ENCODE measurements at places on chromosomes 4 and X.

DNA sequence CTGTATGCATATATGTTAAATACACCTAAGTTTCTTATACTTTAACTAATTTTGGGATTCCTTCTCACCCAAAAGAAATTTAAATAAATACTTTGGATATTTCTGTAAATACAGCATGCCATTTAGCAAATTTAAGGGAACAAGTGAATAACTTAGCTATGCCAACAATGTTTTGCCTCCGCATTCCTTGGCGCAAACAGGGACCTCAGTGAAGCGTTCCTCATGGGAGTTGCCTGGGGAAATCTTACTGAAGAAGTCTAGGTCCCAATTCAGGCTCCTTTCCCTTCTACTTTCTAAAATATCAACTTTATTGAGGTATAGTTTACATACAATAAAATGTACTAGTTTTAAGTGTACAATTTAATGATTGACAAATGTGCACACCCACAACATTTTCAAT is 25.0 kb downstream of the COL4A5 start:
- DNase-seq: no peak

DNA sequence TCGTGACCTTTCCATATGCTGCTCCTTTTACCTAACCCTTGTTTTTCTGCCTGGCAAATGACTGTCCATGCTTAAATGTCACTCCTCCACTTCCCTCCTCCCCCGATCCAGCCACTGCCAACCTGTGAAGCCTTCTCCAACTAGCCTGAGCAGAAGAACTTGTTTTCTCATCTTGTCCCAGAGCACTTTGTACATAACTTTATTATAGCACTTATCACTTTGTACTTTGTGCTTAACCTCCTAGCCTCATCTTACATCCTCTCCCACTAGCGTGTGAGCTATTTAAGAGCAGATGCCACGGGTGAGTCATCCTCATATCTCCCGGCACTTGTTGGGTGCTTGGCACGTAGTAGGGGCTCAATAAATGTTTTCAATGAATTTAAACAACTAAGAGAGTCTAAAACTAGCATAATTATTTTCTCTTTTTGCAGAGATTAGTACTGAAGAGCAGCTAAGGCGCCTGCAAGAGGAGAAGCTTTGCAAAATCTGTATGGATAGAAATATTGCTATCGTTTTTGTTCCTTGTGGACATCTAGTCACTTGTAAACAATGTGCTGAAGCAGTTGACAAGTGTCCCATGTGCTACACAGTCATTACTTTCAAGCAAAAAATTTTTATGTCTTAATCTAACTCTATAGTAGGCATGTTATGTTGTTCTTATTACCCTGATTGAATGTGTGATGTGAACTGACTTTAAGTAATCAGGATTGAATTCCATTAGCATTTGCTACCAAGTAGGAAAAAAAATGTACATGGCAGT is 46.9 kb downstream of the XIAP start:
- no peak for DNase-seq

GRCh38 chrX:38871129-38872029 is 70.1 kb downstream of the MID1IP1 start:
- DNase-seq: no peak

GRCh38 chr4:38930707-38931106 is 63.1 kb downstream of the FAM114A1 start:
- DNase-seq: no peak

- DNase-seq: no peak
Observed at GRCh38 chr4:168440442-168441264, 39.6 kb downstream of the DDX60L start.

GRCh38 chr4:184807256-184807655 is 18.5 kb downstream of the ACSL1 start:
- no peak for DNase-seq

DNA sequence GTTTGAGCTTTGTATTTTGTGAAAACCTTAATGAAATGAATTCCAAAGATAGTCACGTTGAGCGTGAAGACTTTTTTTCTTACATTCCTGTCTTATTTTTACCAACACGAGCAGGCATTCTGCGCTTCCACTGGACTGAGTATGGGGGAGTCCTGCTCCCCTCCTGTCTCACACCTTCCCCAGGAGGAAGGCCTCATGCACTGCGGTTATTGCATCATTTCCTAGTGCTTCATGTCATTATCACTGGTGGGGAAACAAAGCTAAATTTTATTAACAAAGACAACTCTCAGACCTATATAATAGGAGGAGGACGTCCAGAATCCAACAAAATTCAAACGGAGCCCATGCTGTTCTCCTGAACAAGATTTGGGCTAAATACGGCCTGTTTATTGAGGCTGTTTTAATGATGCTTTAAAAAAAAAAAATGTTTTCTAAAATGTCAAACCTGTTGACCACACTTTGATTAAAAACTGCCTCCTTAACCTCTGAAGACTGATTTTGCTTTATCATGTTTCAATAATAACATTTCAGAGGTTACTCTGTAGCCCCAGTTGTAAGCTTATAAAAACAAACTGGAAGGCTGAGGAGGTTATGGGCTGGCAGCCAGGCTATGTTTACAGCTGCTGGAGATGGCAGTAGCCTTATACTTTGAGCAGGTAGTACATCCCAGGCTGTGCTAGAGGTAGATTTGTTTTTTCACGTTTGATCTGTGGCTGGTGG is 118.0 kb downstream of the SOWAHB start:
- no peak for DNase-seq

DNA sequence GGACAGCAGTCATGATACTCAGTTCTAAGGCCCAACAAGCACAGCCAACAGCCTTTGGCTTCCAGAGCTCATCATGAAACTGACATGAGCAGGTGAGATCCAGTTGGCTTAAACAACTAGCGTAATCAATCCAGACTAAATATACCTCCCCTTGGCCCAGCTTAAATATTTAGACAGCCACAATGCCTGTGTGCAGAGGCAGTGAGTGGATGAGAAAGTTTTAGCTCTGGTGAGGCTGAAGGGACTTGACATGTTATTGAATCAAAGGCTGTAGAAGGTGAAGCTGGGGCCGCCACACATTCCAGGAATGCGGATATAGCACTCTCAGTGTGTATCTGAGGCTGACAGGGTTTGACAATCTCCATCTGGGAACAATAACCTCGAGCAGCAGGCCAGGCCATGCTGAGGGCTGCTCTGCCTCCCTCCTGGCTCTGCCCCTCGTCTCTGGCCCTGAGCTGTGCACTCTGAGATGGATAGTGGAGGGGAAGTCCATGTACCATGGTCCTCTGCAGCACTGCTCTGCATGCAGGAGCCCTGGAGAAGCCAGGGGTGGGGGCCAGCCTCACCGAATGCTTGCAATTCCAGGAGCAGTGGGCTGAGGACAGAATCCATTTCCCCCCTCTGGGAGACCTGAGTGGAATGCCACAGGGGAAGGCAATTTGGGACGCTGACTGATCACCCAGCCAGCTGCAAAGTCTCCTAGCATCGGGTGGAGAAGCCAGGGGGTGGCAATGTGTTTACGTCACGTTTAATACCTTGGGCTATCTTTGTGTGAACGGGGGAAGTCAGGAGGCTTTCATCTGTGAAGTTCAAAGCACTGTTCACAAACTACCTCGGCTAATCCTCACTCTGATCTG is 37.3 kb upstream of the RASL11B start:
- DNase-seq: no peak

DNA sequence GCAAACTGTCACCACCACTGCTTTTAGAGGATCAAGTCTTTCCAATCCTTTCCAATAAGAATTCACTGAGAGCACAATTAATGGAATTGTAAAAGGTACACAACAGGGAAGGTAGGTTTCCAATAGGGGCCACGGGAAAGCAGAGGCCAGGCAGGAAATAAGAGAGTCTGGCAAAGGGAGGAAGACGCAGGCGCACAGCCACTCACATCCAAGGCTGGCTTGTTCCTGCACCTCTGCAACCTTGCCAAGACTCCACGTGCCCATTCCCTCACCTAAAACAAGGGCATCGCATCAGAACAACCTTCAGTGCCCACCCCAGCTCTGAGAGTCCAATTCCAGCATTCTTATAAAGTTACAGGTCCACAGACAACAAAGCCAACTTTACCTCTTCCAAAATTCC is 81.2 kb downstream of the AFAP1 start:
- DNase-seq: no peak

DNA sequence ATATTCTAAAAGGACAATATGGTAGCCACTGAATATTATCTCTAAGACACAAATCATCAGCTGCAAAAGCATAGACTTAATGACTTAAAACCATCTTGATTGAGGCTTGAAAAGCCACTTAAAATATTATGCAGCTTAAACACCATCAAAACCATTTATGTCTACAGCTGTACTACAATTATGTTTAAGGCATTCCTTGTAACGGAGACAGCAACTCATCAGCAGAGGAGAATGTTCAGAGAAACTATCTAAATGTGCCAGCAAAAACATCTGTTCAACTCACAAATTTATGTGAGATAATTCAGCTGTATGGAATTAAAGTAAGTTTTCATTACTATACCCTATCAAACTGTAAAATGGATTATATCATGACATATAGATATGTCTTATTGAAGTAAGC is 147.9 kb upstream of the CTSO start:
- DNase-seq: no peak

- DNase-seq: no peak
Observed at GRCh38 chrX:115348446-115349225, 59.1 kb downstream of the LUZP4 start.

DNA sequence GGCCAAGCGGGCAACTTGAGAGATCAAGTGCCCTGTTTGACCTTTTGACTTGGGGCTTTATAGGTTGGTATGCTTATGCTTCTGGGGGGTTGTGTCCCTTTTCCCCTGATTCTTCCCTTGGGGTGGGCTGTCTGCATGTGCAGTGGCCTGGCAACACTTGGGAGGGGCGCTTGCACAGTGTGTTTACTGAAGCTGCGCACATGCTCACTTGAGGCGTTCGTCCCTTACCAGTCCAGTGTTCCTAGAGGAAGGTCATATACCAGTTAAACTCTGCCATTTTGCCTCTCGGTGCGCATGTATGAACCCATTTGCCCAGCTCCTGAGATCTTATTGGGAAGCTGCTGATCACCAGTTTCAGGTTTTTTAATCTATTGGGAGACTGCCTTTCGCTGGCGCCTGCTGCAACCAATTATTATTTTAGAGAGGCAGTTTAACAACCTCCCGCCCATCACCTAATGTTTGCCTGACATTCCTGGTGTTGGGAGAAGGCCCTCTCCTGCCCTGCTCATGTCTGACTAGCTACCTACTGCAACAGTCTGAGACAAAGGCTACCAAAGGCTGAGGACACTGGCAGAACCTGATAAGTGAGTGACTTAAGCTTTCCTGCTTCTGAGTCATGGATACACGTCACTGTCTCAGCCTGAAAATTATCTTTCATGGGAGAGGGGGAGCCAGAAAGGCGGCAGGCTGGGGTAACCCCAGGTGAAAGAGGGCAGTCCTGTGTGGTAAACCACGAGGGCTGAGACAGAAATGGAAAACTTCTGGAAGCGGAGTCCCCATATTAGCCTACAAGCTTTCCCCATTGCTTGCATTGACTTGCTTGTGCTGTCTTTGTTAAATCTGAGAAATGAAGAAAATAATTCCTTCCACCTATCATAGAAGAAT is 97.6 kb downstream of the CPE start:
- DNase-seq: no peak

GRCh38 chr4:90815569-90815968 is 688.4 kb downstream of the CCSER1 start:
- no peak for DNase-seq

- DNase-seq: peak; percentile 21
Observed at GRCh38 chr4:172998527-172999469, 169.8 kb upstream of the GALNT7 start.

- DNase-seq: no peak
Observed at GRCh38 chrX:79231662-79232061, 87.2 kb downstream of the GPR174 start.

DNA sequence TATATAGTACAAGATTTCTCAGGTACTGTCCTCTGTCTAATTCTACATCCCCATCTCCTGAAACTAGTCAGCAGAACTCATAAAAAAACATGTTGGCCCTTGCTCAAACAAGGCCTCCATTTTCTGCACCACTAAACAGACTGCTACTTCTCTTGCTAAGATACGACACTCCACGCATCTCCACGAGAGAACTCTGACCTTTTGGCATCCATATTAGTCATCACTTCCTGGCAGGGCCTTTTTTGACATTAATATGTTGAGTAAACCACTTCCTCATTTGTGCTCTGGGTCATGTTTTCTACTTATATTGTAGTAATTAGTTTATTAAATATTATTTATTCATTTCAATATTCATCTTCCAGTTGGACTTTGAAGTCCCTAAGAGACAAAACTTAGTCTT is 65.6 kb downstream of the DCAF8L1 start:
- DNase-seq: peak; percentile 60

DNA sequence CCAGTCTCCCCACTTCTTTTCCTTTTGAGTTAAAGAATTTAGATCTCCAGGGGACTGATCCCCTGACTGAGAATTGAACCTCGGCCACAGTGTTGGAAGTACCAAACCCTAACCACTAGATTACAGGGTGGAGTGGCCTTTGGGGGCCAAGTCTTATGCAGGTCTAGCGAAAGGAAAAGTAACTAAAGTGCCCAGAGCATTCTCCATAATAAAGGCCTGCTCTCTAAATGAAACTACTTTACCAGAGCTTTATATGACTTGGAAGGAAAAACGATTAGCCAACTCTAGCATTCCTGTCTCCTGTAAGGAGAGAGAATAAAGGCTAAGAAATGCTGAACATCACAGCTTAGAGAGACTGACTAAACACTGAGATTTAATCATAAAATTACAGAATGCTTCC is 788.0 kb downstream of the C4orf33 start:
- DNase-seq: no peak

- no peak for DNase-seq
Observed at GRCh38 chr4:178470996-178471784, 1029.0 kb upstream of the AGA start.

- no peak for DNase-seq
Observed at GRCh38 chrX:96361844-96362243, 322.8 kb upstream of the DIAPH2 start.

DNA sequence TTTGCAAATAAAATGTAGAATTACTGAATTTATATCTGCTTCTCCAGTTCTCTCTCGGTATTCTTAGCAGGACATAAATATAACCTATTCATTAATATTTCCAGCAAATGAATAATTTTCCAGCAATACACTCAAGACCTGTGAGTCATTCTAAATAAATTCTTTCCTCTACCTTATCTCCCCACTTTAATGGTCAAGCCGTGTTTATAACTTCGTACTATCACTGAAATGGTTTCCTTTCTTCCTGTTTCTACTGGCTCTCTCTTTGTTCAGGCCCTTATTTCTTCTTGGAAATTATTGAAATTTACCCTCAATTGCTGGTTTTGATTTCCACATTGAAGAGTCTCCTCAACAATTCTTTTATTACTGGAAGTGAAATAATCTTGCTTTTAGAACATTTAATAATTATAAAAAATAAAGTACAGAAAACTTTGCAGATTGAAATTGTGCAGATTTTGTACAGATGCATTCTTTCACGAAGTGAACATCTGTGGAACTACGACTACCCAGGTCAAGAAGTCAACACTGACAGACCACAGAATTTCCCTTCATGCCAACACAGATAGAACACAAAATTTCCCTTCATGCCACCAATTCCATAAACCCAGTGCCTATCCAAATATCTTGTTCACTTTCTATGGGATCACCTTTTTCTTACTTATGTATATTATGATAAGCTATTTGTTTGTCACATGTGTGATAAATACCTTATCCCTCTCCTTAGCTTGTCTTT is 205.7 kb downstream of the FAT4 start:
- no peak for DNase-seq
